ENCODE measurements at places on chromosomes 5 and 9.

DNA sequence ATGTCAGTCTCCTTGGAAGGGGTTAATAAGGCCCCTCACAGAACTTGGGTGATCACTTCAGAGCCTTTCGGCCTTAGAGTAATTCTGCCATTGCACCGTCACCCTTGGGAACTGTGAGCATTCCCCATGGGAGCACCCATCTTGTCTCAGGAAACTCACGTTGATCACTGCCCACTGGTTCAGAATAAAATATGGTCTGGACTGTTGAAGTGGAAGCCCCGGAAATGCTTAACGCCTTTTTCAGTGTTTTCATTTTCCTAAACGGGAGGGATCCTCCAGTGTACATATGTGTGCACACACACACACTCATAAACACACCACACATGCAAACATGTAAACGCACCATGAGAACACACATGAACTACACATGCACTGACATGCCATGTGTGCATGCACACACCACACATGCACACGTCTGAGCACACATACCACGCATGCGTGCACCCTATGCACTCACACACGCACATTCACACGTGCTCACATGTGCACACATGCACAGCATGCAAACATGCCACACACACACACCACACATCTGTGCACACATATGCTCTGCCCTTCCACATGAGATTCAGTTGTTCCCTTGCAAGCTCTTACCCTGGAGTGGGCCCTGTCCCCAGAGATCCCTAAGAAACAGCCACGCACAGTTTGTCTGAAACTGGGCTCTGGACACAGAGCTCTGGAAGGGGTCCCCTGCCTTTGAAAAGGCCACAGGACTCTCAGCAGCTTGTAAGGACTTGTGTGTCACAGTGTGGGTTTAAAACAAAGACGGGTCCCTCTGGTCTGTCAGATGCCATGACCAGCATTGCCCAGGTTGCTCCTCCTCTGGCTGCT is 17.0 kb downstream of the MRPL36 start:
- no peak for DNase-seq

DNA sequence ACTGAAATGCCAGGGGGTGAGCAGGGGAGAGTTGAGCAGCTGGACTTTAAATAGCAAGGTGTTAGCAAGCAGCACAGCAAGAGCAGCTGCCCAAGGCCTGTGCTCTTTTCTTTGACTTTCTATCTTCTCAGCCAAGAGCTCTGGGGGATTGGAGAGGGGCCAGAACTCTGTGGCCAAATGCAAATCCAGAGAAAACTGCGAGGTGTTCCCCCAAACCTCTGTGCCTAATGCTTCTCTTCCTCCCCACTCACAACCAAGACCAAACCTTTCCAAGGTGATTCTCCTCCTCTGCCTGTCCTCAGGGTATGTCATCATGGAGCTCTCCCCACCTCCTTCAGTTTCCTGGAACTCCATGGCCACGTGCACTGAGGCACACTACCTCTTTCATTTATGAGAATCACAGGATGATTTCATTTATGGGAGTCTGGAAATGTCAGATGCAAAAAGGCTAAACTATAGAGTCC is 118.7 kb upstream of the WWC1 start:
- no peak for DNase-seq

DNA sequence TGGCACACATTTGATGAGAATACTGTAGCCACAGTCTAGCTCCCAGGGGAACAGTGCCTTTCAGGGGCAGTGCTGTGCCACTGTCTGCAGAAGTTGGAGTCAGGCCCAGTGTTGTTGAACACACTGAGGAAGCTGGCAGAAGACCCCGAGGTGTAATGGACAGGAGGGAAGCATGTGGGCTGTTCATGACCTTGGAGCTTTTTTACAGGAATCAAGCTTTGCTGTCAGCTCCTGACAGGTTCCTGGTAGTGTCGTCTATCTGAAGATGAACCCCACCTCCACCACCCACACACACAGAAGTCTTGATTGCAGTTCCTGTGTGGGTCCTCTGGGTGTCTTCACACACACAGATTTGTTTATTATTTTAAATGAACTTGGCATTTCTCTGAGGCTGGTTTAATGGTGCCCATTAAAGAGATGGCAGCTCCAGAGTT is 40.3 kb upstream of the TNFAIP8 start:
- no peak for DNase-seq

GRCh38 chr9:113026200-113026599 is 14.2 kb upstream of the ZNF883 start:
- no peak for DNase-seq

DNA sequence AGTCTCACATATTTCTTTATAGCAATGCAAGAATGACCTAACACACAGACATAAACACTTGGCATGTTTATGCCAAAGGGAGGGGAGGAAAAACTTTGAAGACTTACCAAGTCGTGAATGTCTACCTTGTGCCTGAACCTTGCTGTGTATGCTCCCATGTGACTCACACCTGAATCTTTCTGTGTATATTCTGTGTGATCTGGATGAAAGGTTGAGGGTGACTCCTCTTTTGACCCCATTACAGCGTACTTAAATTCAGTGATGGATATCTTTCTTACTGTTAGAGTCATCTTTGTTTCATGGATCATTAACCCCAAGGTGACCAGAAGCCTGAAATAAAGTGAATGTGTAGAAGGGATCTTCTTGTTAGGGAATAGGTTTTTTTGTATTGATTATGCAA is 52.9 kb upstream of the PTGER4 start:
- no peak for DNase-seq

GRCh38 chr5:77398458-77398857 is 93.7 kb downstream of the WDR41 start:
- no peak for DNase-seq

GRCh38 chr9:133782157-133783130 is 44.3 kb upstream of the SARDH start:
- no peak for DNase-seq

- DNase-seq: no peak
Measured at GRCh38 chr9:115213818-115214334, 95.9 kb upstream of the TNC start.

DNA sequence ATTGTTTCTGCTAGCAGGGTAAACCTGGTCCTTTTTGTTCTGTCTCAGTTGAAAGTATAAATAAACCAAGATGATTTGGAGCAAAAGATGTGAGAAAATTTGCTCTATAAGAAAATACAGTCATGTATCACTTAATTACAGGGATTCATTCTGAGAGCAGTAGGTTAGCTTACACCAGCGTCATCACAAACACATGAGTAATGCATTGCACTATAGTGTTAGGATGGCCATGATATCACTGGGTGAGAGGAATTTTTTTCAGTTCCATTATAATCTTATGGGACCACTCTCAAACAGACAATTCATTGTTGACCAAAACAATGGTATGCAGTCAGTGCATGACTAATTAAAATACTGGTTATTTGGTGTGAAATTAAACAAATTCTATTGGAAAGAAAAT is 430.9 kb downstream of the CHSY3 start:
- no peak for DNase-seq

- no peak for DNase-seq
Measured at GRCh38 chr5:72477176-72477575, 30.0 kb downstream of the ZNF366 start.

DNA sequence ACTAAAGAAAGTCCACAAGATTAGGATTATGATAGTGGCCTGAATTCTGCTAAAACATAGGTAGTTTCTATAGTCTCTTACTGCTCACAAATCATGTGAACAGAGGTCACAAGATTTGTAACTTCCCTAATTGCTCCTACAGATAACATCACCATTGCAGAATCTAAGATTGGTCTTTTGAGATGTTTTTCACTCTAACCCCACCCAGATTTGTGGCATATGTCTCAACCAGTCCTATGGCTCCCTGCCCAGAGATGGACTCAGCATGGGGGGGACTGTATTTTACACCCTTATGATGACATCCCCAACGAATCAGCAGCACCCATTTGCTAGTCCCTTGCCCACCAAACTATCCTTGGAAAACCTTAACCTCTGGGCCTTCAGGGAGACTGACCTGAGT is 1046.2 kb downstream of the CDH12 start:
- no peak for DNase-seq

DNA sequence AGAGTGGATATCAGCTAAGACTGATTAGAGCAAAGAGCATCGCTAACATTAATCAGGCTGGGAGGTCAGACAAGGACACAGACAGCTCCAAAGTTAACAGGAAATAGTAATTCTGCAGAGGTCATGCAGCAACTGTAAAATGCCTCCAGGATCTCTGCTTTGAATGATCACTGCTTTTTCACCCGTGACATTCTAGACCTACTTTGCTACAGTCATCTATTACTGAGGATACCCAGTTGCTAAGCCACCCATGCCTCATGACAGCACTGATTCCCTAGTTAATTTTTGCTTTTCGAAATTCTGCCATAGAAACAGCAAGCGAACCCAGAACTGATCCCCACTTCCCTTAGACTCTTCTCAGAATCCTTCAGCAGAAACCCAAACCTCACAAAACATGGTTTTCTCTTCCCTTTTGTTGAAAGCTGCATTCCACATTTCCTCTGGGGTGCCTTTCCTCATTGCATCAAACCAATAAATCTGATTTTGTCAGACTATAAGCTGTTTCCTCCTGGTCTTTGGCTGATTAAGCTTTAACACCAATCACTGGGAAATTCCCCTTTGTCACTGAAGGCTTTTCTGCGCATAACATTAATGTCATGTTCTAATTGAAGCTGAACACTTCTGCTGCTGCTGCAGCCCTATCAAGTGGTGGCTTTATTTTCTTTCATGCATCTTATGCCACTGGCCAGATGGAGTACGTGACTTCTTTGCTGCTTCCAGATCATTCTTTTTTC is 201.1 kb upstream of the CHD1 start:
- no peak for DNase-seq

- no peak for DNase-seq
Measured at GRCh38 chr5:141825791-141826560, 52.2 kb downstream of the PCDH1 start.

GRCh38 chr5:7876867-7877266 is 7.9 kb downstream of the MTRR start:
- no peak for DNase-seq

Data from NCI-H2081 treated with DMSO at 0.1 percent for 48 hours (cell line).